Testis (tissue), 5 donors: ENCODE measurements at places on chromosomes 1 and 21. TPM values are rescaled to one million over a fixed set of nuclear protein-coding genes. Genes with fewer than 3 reads are reported as not detected.

DNA sequence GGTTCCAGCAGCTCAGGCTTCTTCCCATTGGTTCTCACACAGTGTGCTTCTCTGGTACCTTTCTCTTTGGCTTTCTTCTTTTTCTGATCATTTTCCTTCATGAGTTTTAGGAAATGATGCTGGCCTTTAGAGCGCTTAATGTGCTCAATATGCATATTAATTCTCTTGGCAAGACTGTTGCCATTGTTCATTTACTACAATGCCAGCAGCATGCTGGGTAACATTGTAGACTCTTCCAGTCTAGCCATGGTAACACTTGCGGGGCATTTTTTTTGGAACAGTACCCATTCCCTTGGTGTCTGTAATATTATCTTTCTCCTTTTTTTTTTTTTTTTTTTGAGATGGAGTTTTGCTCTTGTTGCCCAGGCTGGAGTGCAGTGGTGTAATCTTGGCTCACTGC is 21.7 kb downstream of the UBE4B start:
- no peak overlapping the region for H3K27ac ChIP-seq
- no peaks in the 10 kb centered on the region for H3K36me3 ChIP-seq
- peaks cover 12% of the 10 kb centered on the region for H3K4me1 ChIP-seq
- no peak overlapping the region for H3K4me3 ChIP-seq

GRCh38 chr1:240794046-240794843 is 182.3 kb upstream of the GREM2 start:
- H3K4me1 ChIP-seq, result no peaks in the 10 kb centered on the region
- no peak overlapping the region for H3K4me3 ChIP-seq
- no peaks in the 10 kb centered on the region for H3K36me3 ChIP-seq
- no peak for DNase-seq

DNA sequence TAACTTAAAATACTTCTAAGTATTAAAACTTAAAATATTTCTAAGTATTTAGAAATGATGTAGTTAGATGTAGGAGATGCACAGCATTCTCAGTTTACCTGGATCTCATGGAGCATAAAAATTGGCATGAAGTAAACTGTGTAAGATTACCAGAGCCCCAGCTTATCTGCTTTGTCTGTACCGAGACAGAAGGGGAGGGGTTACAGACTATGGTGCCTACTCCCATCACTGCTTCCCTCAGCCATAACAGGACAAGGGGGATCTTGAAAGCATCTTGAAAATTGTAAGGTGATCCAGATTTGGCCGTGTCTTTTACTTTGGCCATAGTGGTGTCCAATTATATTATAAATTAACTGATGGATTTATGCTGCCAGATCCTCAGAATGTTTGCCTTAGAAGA is 18.8 kb downstream of the NRDC start:
- no peak overlapping the region for H3K27ac ChIP-seq
- DNase-seq, result no peak
- H3K4me3 ChIP-seq, result no peak overlapping the region
- no peaks in the 10 kb centered on the region for H3K36me3 ChIP-seq
- H3K4me1 ChIP-seq, result peaks cover 4% of the 10 kb centered on the region

BRINP2 gene
- 5.9 TPM for total RNA-seq

DNA sequence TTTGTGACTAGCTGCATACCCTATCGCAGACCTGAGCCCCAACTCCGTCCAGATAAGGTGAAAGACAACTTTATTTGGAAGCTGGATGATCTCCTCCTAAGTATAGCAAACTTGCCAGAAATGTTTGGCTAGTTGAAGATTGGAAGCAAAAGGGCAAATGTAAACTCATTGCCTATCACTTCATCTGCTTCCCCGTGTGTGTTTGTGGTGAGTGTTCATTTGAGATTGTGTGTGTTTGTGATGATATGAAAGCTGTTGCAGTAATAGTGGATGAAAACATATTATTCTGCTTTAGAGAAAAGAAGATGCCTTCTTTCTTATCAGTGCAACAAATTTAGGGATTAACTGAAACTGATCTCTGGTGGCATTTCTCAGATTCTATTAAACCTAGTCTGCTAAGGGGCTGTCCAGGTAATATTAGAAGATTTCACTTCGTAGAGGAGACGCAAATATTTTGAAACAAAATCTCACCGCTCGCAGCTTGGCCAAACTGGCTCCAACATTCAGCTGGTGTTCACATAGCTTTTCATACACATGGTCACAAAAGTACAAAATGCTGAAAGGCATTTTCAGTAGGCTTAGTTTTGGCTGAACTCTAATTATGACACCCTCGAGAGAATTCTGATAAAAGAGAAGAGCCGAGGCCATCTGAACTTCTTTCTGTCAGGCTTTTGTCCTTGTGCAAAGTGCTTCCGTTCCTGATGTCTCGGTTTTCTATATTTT is 1.1 kb downstream of the TBX19 start:
- H3K4me1 ChIP-seq, result no peaks in the 10 kb centered on the region
- DNase-seq, result no peak
- no peak overlapping the region for H3K4me3 ChIP-seq
